ENCODE measurements at places on chromosomes 7 and 10.

DNA sequence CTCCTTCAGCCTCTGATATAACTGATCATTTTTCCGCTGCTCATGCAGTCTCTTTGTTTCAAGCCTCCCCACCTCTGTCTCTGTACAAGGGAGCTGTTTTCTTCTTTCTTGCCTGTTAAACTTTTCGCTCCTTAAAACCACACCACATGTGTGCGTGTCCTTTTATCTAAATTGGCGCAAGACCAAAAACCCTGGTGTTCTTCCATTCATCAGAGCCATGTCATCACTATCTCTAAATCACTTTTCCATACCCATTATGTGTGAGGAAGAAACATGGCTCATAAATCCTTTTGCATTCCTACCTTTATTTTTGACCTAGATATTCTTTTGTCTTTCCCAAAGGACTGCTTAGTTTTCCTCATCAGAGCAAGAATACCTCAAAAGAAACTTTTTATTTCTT, 239.0 kb upstream of the IMMP2L start:
- DNase-seq, result no peak

GRCh38 chr10:79434223-79434687, 11.2 kb downstream of the ZCCHC24 start:
- DNase-seq, result no peak

- no peak for DNase-seq
Measured at GRCh38 chr10:95285556-95285955, 5.2 kb downstream of the PDLIM1 start.

- DNase-seq, result no peak
Measured at GRCh38 chr7:135159359-135160085, 11.0 kb downstream of the CYREN start.

DNA sequence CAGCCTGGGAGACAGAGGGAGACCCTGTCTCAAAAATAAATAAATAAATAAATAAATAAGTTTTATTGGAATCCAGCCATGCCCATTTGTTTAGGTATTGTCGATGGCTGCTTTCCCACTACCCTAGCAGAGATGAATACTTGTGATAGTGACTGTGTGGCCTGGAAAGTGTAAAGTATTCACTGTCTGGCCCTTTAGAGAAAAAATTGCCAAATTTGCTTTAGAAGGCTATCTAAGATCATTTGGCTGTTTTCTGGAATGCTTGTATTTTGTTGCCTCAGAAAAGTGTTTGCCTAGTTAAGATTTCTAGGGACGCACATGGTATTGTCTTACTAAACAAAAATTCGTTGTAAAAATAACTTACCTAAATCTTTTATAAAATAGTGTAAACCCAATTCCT, 35.4 kb downstream of the CHN2 start:
- no peak for DNase-seq

DNA sequence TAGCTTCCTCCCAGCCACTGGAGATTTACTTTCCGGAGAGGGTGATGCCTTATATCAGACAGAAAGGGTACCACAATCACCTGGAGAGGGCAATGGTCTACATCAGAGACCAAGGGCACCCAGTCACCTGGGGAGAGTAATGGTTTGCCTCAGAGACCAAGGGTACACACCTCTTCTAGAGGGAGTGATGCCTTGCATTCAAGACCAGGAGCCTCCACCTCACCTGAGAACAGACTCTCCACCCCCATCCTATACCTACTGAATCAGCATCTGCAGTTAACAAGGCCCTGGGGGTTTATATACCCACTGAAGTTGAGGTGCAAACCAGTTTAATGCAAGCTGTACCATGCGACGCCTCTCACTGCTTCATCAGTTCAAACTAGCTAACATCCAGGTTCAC, 270.2 kb upstream of the IGFBP3 start:
- DNase-seq, result no peak

- DNase-seq, result peak; percentile 36
Measured at GRCh38 chr10:35335133-35336083, 901 bp upstream of the CCNY start.

All from activated naive CD4-positive, alpha-beta T cell treated with anti-CD3 and anti-CD28 coated beads, Interleukin-2, amount 50 U/mL, for 16 hours (primary cell).